ENCODE measurements at places on chromosomes 1 and 21.

- no peak for DNase-seq
These were observed 65.9 kb upstream of the FAM20B start for GRCh38 chr1:178959543-178960460.

- DNase-seq: no peak
These were observed 4.2 kb upstream of the ZNF496 start for GRCh38 chr1:247335882-247336281.

GRCh38 chr1:165793951-165794350 is 25.3 kb upstream of the TMCO1 start:
- no peak for DNase-seq

DNA sequence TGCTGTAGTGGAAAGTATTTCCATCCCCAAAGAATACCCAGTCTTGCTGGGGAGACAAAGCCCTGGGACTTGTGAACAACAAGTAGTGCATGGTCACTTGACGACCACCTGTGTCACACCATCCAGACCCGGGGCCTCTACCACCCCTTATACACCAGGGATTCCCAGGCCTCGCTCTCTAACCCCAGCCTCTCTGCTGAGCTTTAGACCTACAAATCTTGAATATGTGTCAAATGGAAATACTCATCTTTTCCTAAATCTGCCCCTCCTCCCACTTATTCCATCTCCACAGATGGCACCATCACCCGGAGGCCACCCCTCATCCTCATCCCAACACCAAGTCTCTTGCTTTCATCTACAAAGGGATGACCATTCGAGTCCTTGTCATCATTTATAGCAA is 875 bp upstream of the RNASEL start:
- DNase-seq: no peak

GRCh38 chr1:230861489-230861888 is 6.8 kb downstream of the C1orf198 start:
- DNase-seq: no peak
